Activated CD8-positive, alpha-beta memory T cell treated with anti-CD3 and anti-CD28 coated beads for 4 hours (primary cell): ENCODE measurements at places on chromosomes 4 and X.

GRCh38 chr4:49217492-49217891 is 231.4 kb downstream of the CWH43 start:
- no peak for DNase-seq

DNA sequence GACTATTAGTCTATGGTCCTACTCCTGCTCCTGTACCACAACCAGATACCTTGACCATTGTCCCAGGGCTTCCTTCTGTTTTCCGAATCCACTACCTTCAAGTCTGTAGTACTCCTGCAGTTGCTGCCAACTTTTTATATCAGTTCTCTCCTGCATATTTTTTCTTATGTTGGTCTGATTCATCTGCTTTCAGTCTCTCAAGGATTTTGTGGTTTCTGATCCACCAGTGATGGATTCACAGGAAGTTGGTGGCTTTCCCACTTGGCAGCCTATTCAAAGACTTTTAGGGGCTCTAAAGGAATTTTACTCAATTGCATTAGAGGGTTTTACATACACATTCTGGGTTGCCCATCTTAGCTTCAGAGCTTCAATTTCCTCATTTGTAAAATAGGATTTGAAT is 23.6 kb downstream of the KIF4A start:
- DNase-seq: no peak

- DNase-seq: no peak
Observed at GRCh38 chr4:126992910-126993309, 639.8 kb upstream of the INTU start.

DNA sequence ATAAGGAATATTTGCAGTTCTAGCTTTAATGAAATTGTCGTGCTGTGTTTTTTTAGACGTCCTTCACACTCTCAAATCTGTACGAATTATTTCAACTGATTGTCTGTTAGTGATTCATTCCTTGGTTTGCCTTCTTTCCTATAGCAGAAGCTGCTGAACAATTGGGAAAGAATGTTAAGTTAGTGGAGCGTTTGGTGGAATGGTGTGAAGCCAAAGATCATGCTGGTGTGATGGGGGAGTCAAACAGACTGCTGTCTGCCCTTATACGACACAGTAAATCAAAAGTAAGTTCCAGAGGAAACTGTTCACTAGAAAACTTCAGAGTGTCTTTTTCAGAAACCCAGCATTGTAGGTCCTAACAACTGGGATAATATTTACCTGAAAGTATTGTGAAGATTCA is 159.9 kb downstream of the RAP1GDS1 start:
- DNase-seq: no peak

DNA sequence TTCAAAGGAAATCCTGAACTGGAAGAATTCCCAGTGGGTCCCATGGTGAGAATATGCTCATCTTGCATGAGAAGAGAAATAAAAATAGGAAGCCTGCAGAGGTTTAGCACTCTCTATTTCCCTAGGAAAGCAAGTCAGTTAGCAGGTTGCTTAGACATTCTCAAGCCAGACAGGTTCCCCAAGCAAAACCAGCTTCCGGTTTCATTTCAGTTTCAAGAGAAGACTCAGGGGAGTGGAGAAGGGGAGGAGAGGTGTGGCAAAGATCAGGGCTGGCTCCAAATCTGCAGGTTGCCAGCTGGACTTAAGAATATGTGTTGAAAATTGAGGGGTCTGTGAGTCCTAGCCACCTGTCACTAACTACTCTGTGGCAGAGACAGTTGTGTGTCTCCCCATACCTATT is 107.5 kb downstream of the CLNK start:
- DNase-seq: no peak

- no peak for DNase-seq
Observed at GRCh38 chr4:58760737-58761136, 1650.6 kb upstream of the IGFBP7 start.

GRCh38 chr4:48243887-48244286 is 25.8 kb downstream of the TEC start:
- DNase-seq: no peak

- DNase-seq: no peak
Observed at GRCh38 chr4:42995343-42995944, 102.9 kb downstream of the GRXCR1 start.

DNA sequence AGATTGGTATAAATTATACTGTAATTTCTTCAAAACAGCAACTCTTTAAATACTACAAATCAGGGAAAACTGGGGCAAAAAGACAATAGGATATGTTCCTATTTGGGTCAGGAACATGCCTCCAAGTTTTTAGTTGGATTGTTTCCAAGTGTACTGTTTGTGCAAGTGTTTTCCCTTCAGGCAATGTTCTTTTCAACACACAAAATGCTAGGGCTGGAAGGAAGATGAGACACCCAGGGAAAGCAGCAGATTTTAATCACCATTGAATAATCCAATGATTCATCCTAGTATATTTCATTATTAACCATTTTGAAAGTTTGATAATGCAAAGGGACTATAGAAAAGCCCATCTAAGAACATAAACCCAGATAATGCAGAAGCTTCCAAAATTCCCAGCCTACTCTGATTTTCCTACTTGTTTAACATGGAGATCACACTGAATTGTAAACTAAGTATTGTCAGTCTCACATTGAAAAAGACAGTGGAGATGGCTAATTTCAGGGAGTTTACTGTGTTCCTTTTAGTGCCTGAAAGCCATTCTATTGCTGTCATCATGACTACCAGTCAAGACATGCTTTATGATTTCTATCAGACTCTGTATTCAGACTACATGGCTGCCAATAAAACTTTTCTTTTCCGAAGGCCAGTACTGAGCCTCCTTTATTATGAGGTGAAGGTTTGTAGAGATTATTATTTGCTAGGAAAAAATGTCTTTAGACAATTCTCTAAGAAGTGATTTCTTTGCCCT is 38.6 kb downstream of the COL4A6 start:
- no peak for DNase-seq

DNA sequence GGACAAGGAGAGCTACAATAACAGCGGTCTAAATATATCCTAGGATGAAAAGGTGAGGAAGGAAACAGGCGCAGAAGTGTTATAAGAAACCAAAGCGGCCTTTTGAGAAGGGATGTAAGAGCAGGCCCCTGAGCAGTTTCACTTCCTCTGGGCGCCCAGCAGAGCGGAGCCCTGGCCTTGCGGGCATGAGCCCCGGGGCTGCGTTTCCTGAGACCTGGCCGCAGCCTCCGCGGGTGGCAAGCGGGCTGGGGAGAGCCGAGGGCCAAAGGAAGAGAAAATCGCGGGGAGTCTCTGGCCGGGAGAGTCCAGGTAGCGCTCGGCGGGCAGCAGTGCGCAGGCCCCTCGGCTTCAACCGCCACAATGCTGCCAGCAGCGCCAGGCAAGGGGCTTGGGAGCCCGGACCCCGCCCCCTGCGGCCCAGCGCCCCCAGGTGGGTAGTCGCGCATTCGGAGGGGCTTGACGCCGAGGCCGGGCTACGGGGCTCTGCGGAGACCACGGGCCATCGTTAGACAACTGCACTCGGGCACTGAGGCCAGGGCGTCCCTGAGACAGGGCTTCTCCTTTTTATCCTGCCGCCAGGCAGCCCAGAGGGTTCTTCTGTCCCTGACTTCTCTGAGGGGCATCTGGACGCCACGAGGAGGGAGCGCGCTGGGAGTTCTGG is at the start of gene BANK1:
BANK1 (plus strand) TSS at position 210 of the 661 bp plus-strand sequence; CDS start at position 361, 151 bp downstream.
- no peak for DNase-seq

GRCh38 chr4:106707776-106708463 is 328.2 kb downstream of the DKK2 start:
- no peak for DNase-seq

- no peak for DNase-seq
Observed at GRCh38 chrX:9859711-9860555, 73.7 kb downstream of the SHROOM2 start.

DNA sequence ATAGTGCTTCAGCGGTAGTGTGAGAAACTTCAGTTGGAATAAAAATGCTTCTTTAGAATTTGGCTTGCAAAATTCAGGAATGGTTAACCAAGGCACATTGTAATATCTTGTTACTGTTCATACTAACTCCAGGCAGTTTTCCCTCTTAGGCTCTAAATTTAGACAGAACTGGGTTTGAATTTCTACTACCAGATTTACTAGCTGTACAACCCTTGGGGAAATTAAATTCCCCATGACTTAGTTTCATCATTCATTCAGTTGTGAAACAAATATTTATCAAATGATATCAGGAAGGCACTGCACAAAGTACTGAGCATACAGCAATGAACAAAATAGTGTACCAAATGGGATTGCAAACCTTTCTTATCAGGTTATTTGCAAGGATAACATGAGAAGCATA is 135.0 kb upstream of the IL15 start:
- DNase-seq: no peak

DNA sequence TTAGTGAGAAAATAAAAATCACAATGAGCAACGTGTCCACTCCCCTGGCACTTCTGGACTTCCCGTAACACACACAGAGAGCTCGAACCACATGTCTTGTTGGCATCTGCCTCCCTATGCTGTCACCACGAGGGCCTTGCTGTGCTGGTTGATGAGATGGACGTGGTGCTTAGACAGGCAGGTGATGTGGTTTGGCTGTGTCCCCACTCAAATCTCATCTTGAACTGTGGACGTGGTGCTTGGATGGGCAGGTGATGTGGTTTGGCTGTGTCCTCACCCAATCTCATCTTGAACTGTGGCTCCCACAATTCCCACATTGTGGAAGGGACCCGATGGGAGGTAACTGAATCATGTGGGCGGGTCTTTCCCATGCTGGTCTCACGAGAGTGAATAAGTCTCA is 40.0 kb downstream of the FGFRL1 start:
- DNase-seq: no peak

GRCh38 chr4:81827577-81828202 is 356.0 kb upstream of the RASGEF1B start:
- no peak for DNase-seq

GRCh38 chr4:53981567-53981966 is 82.8 kb downstream of the CHIC2 start:
- DNase-seq: no peak
